ENCODE measurements at places on chromosomes 5 and 9.

DNA sequence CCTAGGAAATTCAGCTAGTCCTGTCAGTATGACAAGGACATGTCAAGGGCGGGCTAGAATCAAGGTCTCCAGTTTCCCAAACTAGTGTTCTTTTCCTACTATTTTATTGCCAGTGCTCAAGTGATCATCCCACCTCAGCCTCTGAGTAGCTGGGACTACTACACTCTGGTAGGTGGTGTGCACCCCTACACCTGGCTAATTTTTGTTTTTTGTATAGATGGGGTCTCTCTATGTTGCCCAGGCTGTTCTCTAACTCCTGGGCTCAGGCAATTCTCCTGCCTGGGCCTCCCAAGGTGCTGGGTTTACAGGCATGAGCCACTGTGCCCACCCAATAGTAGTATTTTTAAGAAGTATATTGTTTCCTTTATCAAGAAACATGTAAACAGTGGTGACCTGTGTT lies 54.0 kb downstream of the C9orf85 start:
- DNase-seq, result no peak

GRCh38 chr5:138641547-138642298 lies 66.5 kb upstream of the HSPA9 start:
- no peak for DNase-seq

- DNase-seq, result no peak
These were observed 7.2 kb downstream of the EPB41L4A start for GRCh38 chr5:112411903-112412302.

- no peak for DNase-seq
These were observed 222.4 kb upstream of the IRX4 start for GRCh38 chr5:2105141-2105540.

DNA sequence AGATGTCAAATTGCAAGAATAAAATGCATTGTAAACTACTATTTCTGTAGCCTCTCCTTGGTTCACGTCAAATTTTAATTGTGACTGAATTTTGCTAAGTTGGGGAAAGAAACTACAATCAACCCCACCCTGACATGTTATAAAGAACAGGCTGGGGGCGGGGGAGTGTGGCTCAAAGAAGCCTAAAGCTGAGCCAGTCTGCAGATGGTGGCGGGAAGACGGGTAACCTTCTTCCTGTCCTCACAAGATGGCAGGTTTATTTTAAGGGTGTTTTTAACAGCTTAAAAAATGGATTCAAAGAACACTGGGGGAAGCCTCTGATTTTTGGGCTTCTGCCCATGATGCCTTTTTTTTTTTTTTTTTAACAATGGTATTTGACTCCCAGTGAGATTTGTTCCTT lies 68.5 kb upstream of the MELK start:
- DNase-seq, result no peak

GRCh38 chr5:10660135-10660534 lies 96.3 kb downstream of the ANKRD33B start:
- DNase-seq, result no peak

GRCh38 chr9:114491430-114492003 lies 13.8 kb downstream of the WHRN start:
- DNase-seq, result no peak

DNA sequence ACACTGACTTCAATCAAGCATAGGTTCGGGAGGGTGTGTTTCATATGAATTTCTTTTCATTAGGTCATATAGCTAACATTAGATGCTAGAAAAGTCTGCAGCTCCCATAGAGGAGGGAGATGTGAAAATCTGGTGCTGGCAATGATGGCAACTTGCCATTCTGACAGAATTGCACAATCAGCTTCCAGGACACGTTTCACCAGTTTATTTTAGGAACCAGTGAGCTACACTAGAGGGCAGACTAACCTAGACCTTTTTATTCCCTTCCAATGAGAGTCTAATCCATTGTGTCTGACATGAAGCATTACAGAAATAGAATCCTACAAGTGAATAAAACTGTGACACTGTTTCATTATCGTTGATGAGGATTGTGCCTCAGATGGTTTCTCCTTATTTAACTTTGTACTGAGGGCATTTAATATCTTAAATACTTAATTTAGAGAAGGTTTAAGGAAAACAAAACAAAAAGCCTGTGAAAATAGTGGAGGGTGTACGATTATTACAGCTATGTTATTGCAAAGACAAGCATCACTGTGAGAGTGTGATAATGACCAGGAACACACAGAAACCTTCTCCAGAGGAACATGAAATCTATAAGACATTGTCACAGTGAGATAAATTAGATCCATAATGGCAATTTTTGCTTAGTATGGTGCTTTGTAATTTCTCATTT lies 363.3 kb upstream of the RPS23 start:
- DNase-seq, result peak; percentile 3

DNA sequence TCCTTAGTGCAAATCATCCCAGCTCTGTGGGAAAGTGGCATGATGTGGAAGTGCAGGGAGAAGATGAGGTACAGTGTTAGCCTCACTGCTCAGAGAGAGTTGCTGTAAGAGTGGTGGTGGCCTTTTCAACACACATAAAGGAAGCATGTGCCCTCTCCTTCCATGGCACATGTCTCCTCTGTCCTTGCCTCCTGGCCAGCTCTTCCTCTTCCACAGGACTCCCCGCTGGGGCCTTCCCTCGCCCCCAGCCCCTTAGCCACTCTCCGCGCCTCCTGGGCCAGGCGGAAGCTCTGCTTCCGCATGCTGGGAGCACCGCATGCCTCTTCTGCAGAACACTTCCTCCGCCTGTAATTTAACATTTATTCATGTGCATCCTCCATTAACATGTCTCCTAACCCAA lies 4.8 kb upstream of the KCNMB1 start:
- DNase-seq, result no peak

DNA sequence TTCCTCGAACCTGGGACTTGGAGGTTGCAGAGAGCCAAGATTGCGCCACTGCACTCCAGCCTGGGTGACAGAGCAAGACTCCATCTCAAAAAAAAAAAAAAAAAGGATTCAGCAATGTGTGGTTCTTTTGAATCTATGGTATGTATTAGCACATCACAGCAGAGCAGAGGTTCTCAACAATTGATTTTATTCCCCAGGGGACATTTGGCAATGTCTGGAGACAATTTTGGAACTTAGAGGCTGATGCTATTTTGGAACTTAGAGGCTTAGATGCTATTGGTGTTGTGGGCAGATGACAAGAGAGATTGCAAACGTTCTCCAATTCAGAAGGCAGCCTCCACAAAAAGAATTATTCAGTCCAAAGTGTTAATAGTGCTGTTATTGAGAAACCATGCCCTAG lies 115.2 kb downstream of the TMC1 start:
- DNase-seq, result no peak

DNA sequence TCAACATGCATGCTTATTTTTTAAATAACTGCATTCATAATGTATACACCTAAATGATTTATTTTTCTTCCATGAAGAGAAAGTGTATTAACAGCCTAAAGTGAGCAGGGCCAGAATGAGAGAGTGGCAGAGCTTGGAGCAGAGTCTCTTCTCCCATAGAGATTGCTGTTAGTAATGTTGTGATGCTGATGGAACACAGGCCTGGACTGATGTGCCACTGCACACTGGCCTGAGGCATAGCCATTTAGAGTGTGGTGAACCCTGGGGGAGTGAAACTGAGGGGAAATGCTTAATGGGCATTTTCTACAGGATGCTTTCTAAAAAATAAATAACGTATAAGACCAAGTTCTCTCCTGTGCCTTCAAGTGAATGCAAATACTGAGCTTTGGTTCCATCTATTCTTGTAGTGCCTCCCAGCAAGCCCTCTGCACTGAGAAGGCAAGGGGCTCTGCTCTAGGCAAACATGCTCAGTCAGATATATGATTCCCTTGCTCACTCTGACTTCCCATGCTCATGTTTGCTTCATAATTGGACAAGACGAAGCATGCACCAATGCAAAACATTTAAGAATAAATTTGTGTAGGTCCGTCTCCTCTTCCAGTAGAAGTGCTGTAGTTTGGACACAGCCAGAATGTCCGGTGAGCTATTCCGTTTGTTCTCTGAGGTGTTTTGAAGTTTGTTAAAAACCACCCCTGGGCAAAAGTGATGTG lies 185.7 kb downstream of the PBX3 start:
- DNase-seq, result no peak

DNA sequence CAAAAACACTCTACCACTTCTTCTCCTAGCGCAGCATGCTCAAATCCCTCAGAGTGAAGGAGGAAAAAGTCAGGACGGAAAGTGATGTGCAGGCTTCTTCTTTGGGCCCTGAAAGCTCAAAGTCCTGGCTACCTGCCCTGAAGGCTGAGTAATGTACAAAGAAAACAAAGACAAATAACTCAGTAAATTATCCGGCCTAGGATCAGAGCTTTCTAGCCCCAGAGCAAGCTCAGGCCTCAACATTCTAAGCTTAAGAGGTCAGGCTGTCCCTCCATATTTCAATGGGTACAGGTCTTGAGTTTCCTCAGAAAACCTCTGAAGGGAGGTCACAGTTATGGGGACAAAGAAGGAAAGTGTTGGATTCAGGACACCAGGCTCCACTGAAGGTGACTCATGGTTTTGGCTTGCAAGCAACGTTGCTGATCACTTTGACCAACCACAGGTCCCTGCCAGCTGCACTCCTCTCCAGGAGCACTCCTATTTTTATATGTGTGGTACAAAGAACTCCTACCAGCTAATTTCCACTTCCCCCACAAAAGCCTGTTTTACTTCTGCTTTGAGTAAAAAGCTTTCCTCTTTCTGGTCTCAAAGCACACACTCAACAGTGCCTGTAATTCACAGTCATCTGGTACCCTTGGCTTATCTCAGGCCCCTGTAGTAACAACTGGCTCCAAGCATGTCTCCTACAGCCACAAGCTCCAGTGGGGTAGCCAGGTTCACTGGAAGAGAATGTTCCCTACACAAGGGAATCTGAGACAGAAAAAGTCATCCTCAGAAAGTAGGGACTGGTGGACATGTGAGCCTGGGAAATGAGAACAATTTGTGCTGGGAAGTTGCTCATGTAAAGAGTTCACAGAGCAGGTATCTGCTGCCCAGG lies 115.7 kb downstream of the UGCG start:
- peak; percentile 26 for DNase-seq

DNA sequence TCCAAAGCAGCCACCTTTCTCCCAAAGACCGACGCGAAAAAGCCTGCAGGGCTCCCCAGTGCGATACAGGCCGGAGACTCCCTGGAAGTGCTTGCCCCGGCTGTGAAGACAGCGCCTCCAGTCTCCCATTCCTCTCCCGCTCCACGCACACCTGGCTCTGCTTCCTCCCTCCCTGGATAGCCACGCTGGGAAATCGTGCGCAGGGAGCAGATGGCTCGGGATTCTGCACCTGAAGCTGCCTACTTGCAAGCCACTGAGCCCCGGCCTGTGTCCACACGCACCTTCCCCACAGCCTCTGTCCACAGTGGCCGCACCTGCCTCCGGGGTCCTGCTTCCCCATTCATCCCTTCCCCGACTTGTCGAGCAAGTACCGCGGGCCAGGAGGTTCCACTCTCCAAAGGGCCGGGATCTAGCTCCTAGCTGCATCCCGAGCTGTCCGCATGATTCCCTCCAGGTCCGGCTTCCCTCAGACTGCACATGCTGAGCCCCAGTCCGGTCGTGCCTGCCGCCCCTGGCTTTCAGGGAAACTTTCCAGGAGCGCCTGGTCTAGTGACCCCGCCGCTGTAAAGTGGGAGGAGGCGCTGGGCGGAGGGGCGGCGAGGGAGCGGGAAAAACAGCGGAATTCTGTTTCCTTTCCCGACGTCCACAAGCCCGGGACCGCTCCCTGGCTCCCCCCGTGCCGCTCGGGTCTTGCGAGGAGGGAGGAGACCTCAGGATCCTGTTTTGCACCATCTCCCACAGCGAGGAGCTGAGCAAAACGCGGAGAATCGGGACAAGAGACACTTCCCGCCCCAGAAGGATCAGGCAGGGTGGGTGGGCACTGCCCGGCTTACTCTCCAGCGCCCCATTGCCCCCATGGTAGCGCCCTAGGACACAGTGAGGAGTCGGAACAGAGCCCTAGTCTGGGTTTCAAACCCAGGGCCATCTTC lies 2.0 kb downstream of the SEMA6A start:
- DNase-seq, result peak; percentile 44

DNA sequence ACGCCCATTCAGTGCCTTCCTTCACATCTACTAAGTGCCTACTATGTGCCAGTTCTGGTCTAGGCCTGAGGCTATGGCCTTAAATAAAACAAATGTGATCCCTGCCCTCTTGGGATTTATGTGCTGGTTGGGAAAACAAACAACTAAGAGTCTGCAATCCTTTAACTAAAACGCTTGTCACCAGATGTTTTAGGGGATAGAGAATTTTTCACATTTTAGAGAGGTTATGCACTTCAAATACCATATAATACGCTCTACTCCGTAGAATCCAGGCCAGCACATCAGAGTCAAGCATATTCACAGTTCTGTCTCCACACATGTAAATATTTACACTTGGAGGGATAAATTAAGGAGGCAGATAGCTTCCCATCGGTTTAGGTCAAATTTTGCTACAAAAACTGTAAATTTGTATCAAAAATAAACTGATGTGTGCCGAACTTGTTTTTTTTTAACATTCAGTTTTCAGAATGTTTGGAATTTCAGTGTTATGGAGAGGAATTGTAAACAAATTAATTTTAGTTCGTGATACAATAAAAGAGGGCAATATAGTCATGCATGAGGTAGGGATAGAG lies 22.0 kb upstream of the ADRA1B start:
- no peak for DNase-seq

DNA sequence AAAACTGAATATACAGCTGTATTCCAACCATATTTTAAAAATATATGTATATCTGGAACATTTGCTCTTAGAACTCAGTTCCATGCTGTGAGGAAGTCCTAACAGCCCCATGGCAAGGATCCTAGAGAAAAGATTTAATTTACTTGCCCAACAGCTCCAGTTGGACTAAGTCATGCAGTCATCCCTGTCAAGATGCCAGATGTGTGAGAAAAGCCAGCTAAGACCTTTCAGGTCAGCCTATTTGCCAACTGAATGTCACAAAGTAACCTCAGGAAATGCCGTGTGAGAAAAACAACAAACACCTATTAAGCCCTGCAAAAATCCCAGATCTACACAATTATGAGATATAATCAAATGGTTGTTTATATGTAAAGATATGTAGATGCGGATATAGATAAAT lies 416.3 kb downstream of the NR2F1-AS1 start:
- no peak for DNase-seq

DNA sequence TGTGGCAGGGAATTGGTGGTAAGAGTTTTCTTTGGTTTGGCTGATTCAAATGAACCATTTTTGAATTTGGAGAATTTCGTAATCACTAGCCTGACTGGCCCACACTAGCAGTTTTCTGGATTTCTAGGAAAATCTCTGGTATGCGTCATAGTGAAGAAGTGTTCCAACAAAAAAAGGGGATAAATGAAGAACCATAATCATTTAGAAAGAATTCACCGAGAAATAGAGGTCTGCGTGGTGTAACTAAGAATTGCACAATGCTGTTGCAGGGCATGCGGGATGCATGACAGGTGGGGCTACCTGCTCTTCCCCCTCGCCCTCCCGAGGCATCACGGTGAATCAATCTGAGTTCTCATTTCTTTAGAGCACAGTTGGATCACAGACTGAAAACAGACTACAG lies 232.3 kb upstream of the PAPPA start:
- DNase-seq, result no peak
